T-helper 17 cell (primary cell): ENCODE measurements at places on chromosomes 2 and 18.

DNA sequence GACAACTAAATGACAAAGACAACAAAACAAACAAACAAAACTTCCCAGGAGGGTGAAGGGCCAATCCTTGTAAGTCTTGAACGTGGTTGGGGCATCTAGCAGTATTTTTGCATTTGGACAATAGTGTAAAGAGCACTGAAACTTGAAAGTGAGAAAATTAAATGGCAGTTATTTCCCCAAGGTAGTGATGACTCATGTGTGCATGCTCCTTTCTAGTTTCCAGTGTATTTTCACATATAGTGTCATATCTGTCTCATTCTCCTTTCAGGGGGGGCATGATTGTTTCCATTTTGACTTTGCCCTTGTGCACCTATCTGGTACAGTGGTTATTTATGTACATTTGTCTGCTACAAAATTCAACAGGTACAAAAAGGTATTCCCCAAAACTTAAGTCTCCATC is 39.5 kb downstream of the CERS6 start:
- no peak for DNase-seq

GRCh38 chr2:241074901-241075540 is 27.1 kb downstream of the MTERF4 start:
- no peak for DNase-seq

DNA sequence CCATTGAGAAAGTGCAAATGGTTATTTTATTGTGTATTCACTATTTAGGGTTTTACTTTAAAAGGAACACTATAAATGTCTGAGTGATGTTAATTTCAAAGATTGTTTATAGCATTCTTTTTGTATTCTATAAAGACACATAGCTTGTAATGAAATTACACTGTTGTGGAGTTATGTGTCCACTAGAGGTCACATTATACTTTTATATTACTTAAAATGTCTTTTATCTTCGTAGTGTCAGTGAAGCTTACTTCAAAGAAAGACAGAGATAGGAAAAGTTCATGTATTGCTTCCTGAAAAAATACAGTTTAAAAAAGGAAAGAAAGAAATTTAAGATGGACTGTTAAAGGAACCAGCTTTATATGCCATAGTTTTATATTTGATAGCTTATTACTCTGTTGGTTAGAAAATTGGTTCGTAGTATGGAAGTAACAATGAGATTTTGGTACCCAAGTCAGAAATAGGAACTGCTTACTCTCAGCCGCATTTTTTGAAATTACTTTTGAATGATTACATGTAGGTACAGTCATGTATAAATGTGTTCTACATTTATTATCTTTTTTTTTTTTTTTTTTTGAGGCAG is 20.5 kb downstream of the APLF start:
- no peak for DNase-seq

GRCh38 chr2:61670591-61671501 is 132.7 kb upstream of the XPO1 start:
- DNase-seq, result no peak

- no peak for DNase-seq
These were observed 54.7 kb downstream of the VWC2L start for GRCh38 chr2:214465363-214466146.

DNA sequence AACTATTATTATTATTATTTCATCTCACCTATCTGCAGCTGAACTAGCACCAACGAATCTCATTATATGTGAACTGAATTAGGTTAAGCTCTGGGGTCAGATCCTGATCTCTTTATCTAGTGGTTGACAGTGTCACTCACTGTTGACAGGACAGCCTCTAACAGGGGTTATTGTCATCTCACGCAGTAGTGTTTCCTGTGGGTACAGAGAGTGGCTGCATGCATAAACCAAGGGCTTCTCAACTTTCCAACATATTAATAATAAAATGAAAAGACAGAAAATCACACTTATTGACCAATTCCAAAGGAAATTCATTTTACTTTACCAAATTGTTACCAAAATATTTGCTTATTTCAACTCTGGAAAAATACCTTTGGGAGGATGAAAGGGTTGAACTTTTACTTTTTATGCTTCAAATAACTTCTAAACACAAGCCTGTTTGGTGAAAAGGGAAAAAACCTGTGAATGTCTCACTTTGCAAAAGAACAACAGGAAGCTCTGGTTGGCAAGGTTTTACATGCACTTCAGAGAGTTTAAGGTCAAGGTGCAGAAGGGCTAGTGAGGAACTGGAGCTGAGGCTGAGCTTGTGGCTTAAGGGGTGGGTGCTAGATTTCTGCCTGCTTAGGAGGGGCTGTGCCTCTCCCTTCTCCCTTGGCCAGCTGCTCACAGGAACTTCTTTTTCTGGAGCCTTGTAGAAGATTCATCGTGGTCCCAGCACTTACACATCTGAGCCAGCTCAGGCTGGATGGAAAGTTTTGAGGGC is 72.6 kb downstream of the CTAGE1 start:
- DNase-seq, result no peak

DNA sequence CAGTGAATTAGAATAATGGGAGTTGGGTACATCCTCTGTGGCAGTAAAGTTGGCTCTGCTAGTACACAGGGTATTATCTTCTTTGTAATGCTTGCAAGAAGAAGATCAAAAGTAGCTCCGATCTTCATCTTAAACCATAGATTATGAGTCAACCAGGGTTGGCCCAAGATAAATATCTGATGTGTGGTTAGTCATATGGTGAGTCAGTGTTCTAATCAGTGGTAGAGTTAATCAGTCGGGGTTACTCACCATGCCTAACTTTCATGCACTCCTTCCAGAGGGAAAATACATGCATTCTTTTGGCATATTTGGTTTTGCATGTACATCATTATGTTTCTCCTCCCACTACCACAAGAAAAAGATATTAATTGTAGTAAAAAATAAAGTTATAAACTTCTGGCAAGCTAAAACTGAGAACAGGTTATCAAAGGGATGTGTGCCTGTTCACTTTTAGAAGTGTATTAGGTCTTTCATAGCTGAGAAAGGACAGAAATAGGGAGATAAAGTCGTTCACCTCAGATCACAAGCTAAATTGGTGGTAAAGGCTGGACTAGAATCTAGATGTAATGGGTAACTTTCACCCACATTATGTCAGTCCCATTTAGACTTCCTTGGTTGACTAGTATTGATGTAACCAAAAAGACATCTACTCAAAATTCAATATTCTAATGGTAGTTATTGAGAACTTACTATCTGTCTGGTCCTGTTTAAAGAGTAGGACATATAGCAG is 684.4 kb downstream of the IRS1 start:
- no peak for DNase-seq

- DNase-seq, result no peak
These were observed 337.8 kb downstream of the CDH2 start for GRCh38 chr18:27839141-27839540.

- peak; percentile 23 for DNase-seq
These were observed 463 bp downstream of the HS1BP3 start for GRCh38 chr2:20650393-20650876.

GRCh38 chr2:207960090-207960489 is 65.2 kb downstream of the PLEKHM3 start:
- DNase-seq, result no peak
